ENCODE measurements at places on chromosomes 16 and 17.

GRCh38 chr17:8922451-8922850, 43.1 kb downstream of the PIK3R5 start:
- DNase-seq: no peak

- DNase-seq: no peak
Measured at GRCh38 chr16:57000271-57001025, 11.1 kb downstream of the NLRC5 start.

GRCh38 chr16:678858-679813, 1.1 kb upstream of the STUB1 start:
- DNase-seq: no peak

- DNase-seq: peak; percentile 72
Measured at GRCh38 chr17:8997994-8998628, 23.2 kb upstream of the NTN1 start.

- DNase-seq: no peak
Measured at GRCh38 chr16:89099905-89100304, 6.3 kb downstream of the ACSF3 start.

DNA sequence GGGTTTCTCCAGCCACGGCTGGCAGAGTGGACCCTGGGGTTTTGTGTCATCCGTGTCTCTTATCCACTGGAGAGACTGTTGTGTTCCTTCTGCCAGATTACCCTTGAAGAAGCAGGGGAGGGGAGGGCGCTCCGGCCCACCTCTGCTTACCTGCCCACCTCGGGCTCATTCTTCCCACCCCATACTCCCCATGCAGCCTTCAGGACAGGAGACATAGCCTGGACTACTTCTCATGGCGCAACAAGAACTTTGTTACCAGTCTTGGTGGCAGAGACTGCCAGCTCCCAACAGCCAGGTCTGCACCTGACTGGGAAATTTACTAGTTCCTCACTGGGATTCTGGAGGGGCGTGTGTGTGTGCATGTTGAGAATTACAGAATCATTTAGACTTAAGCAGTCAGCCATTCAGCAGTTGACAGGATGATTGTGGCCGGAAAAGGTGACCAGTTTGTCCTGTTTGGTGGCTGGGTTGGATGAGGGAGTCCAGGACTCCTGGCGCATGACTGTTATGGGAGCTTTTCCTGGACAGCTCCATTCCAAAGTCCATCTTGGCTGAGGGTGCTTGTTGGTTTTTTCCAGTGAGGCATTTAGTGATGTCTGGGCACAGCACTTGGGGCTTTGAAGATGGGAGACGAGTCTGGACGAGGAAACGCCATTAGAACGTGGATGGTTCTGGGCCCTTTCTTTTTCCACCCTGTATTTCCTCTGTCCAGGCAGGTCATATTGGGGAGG, 8.7 kb downstream of the GSE1 start:
- DNase-seq: no peak

DNA sequence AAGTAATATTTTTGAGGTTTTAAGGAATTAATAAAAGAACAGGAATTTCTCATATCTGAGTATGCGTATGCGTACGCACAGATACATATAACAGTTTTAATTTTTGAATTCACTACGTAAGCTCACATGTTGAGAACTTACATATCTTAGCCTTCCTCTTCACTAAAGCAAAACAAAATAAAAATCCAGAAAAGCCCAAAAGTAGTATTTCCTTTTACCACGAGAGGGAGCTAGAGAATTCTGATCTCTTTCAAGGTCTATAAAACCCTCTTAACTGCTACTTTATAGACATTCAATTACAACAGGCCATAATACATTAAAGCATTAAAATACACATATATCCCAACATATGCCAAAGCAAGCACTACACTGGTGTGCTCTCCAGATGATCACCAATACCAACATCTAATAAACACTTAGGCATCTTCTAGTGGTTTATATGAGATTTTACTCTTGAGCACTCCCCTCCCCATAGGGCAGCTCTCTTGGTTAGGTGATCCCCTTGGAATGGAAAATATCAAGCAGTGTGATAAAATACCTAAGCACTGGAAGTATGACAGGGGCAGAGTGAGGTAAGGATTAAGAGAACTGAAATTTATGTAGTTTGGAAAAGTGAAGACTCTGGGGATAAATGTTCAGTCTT, 94.0 kb downstream of the SKAP1 start:
- no peak for DNase-seq
